Natural killer cell treated with Interleukin-12 subunit alpha and Interleukin-12 subunit beta and Interleukin-15 and Interleukin-18, amount 100 ng/mL, for 72 hours (primary cell): ENCODE measurements at places on chromosomes 3 and 15.

- no peak for DNase-seq
These were observed 2.2 kb downstream of the RBP1 start for GRCh38 chr3:139537361-139537760.

GRCh38 chr3:103056542-103056941 lies 621.7 kb downstream of the ZPLD1 start:
- DNase-seq: no peak

- no peak for DNase-seq
These were observed 55.1 kb downstream of the TAMM41 start for GRCh38 chr3:11791339-11792200.

DNA sequence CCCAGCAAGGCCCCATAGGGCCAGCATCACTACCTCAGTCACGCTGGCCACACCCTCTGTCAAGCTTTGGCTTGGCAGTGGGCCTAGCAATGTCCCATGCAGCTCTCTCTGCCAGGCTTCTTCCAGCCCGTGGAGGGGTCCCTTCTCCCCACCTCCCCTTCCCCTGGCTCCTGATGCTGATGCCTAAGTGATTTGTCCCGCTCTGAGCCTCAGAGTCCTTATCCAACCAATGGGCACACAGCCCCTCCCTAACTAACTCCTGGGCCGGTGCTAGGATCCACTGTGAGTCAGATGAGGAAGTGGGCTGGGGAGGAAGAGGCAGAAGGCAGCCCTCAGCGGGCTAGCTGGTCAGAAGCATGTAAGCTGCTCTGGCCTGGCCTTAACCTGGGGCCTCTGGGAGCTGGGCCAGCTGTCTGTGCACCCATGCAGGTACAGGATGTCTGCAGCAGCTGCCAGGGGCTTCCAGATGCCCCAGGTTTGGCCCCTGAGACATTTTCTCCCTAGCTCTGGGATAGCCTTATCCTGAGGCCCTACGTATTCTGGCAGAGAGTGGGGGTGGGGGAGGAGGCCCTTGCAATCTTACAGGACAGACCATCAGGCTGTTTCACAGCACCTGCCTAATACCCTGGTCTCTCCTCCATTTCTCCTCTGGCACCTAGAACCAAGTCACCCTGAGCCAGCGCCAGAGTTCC lies 740 bp upstream of the ZBTB47 start:
- DNase-seq: no peak

DNA sequence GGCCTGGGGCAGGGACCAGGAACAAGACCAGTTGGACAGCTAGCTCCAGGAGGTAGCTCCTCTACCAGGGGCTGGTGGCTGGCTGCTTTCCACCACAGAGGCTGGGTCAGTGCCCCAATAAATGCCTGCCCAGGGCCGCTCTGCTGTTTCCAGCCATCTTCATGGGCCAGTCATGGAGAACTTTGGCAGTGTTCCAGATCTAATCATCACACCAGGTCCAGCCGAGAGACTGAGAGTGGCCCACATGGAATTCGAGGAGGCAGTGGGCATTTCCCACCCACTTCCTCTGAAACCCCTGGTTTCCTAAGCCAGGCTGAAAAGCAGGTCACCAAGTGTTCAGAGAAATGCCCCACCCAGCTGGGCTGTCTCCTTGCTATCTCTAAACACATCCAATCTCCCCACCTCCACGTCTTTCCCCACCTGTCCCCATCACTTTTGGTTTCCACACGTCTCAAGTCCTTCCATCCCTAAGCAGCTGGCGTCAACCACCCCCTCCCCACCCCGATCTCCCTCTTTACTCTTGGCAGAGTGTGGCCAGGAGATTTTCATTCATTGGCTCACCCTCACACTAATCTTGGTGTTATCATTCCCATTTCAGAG lies 190.0 kb upstream of the LINGO1 start:
- no peak for DNase-seq

DNA sequence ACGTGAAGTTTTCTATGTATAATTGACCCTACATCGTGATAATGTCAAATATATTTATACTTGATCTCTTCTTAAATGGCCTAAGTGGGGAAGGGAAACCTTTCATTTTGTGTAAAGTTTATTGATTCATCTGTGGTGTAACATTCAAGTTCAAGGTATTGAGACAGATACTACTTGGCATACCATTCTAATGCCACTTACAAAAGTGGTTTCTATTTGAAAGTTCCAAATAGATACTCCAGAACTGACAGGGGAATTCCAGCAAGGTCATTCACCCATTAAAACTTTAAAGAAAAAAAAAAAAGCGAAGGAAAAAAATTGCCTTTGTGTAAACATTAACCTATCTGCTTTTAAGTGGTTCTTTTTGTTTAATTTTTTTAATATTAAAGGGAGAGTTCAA lies 45.3 kb upstream of the MAP3K13 start:
- no peak for DNase-seq

GRCh38 chr3:192637803-192638202 lies 89.5 kb downstream of the FGF12 start:
- no peak for DNase-seq

GRCh38 chr3:72597756-72598195 lies 250.5 kb downstream of the SHQ1 start:
- DNase-seq: no peak

DNA sequence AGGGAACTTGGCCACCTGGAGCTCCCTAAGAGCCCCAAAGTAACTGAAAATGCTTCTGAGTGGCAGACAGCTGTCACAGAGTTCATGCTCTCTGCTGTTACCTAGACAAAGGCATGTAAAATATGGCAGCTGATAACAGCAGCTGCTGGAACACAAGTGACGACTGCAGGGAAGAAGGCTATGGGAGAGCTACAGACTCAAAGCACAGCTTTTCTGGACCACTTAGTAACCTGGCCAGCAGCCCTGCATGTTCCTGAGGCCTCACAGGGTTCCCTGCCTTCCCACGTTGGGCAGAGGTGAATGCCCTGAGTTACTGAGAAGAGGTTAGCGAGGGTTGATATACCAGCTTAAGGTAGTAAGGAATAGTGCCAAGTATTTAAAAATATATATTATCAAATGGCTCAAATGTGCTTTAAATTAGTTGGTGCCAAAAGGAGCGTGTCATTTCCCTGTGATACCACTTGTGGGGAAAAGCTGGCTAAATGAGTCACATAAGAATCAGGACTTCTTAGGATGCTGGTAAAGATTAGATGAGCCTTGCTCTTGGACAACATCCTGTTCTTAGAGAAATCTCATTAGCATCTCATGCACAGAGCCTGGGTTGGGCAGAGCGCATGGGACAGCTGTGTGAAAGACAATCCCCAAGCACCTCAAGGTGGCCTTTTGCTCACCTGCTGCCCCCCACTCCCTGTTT lies 76.4 kb upstream of the SCN5A start:
- DNase-seq: no peak

- DNase-seq: no peak
These were observed 231.3 kb downstream of the TP63 start for GRCh38 chr3:189862385-189862998.

- DNase-seq: no peak
These were observed 120.1 kb downstream of the VGLL4 start for GRCh38 chr3:11523572-11524101.

DNA sequence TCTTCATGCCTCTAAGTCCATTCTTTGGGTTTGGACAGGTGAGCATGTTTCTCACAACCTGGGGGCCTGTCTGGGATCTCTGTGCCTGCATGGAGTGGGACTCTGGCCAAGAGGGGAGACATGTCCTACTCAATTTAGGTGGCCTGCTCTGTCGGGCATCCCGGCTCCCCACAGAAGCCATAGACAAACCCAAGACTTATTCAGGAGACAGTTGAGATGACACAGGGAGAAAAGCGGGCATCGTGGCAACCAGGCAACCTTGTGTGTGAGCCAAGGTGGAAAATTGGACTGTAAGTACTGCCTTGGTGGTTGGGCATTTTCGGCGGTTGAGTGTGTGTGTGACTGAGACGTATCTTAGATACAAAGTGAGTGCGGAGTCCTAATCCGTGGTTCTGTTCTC lies 40.5 kb downstream of the PPCDC start:
- DNase-seq: no peak

DNA sequence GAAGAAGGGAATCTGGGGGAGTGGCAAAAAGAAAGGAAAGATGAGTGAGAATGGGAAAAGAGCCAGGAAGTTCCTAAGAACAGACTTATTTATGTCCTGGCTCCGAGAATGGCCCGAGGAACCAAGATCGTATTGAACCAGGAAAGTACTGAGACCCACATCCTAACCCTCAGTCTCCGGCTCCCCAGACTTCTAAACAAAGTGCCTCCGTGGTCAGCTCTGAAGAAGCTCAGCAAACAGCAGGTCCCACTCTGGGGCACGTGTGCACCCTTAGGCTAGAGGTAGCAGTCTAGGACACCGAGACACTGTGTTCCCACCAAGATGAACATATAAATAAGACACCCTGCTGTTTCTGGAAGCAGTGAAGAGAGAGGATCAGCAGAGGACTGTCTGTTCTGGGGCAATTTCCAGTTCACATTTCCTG lies 307.4 kb downstream of the NTRK3 start:
- no peak for DNase-seq

- no peak for DNase-seq
These were observed 449.3 kb downstream of the TAFA4 start for GRCh38 chr3:68483041-68483440.

- DNase-seq: no peak
These were observed 269.4 kb upstream of the ZPLD1 start for GRCh38 chr3:102165367-102165766.

DNA sequence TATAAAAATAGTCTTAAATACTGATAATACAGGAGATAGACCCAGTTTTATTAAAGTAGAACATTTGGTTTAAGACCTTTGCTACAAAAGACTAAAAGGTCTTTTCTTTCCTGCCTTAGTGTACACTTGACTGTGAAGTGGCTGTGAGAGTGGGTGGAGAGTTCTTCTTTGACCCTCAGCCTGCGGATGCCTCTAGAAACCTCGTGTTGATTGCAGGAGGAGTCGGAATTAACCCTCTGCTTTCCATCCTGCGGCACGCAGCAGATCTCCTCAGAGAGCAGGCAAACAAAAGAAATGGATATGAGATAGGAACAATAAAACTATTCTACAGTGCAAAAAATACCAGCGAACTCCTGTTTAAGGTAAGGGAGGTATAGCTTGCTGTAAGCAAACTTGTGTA lies 36.5 kb downstream of the OXNAD1 start:
- DNase-seq: no peak

DNA sequence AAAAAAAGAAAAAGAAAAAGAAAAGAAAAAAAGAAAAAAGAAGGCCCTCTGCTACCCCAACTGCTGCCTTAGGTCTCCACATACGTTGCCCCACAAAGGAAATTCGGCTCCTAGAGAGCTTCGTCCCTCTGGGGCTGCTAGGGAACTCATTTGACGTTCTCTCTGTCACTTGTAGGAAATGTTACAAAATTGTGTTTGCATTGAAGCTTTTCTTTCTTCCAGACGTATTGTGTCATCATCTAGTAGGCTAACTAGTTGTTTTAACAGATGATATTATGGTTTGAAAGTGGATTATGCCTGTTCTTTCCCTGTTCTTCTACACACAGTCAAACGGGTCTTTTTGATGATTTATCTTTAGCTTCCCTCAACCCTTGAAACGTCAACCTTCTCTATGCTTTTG lies 125.3 kb downstream of the BDH1 start:
- no peak for DNase-seq

DNA sequence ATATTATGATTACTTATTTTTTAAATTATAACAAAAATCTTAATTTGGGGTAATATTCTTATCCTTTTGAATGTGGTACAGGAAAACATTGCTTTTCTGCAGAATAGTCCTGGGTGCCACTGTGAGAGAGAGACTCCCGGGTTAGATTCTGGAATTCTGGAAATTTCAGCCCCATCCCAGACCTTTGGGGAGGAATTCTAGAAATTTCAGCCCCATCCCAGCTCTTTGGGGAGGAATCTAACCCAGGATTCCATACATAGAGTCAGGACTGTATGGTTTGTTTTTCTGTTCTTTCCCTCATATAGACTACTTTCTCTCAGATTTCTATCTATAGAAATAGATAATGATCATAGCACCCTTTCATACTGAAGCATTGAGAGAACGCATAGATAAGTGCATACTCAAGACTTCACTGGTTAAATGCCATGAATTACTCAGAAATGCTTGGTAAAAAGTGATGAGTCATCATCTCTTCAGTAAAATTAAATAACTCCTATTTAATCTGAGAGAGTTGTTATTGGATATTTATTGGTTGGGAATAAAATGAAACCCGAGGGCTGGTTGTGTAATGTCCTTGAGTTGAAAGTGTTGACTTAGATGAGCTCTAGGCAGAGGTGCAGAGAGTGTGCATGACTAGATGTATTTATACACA lies 8.3 kb downstream of the EIF2AK4 start:
- DNase-seq: no peak

DNA sequence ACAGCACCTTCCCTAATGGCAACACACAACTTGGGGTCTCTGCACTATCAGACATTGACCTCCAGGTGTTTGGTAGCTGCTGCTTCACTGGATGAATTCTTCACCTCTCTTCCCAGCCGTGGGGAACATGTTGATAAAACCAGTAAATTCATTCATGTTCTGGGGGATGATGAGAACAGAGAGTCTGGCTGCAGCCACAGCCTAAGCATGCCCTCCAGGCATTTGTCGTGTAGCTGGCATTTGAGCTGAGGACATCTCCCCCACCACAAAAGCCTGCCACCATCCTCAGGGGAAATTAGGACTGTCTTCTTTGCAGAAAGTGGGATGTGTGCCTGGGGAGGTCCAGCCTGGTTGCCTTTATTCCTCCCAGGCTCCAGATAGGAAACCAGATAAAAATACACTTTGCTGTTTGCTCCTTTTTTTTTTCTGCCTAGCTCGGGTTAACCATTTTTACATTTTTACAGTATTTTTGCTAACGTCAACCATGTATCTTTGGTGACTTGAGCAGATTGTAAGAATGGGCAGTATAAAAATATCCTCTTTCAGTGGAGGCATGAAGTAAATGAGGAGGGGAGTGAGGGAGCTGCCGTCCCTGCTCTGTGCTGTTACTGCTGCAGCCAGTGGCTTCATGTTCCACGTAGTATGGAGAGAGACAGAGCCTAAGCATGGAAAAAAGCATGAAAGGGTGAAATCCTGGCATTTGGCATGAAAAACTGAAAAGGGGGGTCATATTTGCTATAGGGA lies 444.0 kb downstream of the EPHB1 start:
- no peak for DNase-seq

GRCh38 chr3:110811050-110811449 lies 260.6 kb upstream of the NECTIN3 start:
- no peak for DNase-seq

- no peak for DNase-seq
These were observed 32.8 kb downstream of the LINGO1 start for GRCh38 chr15:77599899-77600298.

DNA sequence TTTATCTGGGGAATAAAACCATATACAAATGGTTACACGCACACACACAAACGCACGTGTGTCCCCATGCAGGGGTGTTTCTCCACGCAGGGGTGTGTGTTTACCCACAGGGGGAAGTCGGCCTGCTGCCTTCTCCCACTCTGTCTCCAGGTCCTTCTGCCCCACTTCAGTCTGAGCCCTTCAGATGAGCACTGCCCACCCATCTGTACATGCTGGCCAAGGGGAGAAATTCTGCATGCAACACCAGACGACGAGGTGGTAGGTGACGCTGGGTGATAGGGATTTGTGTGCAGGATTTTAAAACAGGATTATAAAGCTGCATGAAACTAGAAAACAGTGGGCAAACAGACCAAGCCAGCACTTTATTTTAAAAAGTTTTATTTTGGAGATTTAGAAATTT lies 122.5 kb downstream of the TJP1 start:
- DNase-seq: no peak
